ENCODE measurements at places on chromosomes 16 and 17. TPM values are rescaled to one million over a fixed set of nuclear protein-coding genes. Genes with fewer than 3 reads are reported as not detected.

CEMP1 gene
- total RNA-seq, result 0.16 TPM

HOXB7 gene
- total RNA-seq, result not detected

SULT1A4 gene
- 0.94 TPM for total RNA-seq

HEATR3 gene
- total RNA-seq, result 35.2 TPM

UNK gene
- total RNA-seq, result 29.2 TPM
